ENCODE measurements at places on chromosomes 1 and 21.
A peak's percentile ranks its signal among the peaks of the same experiment; 100 is the strongest.

DNA sequence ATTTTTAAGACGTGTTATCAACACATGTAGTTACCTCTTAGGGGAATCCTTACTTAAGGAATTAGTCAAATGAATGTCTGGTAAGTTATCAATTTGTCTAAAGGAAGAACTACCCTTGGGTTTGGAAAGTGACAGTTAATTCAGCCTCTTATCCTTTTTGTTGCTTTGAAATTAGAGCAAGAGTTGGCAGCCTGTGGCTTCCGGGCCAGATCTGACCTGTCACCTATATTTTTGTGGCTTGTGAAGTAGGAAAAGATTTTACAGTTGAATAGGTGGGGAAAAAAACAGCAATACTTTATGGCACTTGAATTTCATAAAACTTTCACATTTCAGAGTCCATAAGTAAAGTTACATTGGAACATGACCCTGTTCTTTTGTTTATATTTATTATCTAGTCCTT is 5.5 kb downstream of the MRPS6 start:
- ATAC-seq: no peak

GRCh38 chr1:35120458-35121133 is 41.4 kb downstream of the ZMYM1 start:
- ATAC-seq: peak; percentile 72

- ATAC-seq: no peak
Measured at GRCh38 chr21:33942426-33942825, 26.8 kb upstream of the ATP5PO start.

DNA sequence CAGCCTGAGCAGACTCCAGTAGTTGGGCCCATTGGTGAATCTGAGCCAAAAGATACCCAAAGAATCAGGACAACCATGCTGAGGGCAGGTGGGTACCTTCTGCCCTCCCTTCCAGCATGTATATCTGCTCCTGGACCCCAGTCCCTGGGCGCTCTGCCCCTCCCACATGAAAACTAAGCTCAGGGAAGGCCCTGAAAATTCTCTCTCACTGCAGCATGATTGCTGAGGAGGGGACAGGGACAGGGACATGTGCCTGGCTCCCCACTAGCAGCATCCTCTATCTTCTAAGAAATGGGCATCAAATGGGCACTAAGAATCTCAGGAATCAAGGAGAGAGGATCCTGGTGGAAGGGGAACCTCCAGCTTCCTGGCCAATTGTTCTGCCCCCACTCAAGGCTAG is 446.0 kb downstream of the MATN1 start:
- no peak for ATAC-seq

DNA sequence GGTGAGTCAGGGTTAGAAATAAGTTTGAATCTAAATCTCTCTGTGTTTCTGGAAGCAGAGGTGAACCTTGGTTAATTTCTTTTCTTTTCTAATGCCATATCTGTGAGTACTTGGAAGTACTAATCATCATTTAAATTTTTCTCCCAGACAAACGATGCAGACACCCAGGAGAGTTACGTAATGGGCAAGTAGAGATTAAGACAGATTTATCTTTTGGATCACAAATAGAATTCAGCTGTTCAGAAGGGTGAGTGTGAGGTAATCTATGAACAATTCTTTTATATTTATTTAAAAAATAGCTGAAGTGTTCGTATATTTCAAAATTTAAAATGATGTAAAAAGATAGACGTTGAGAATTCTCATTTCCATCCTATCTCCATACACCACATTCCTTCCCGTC is 11.2 kb downstream of the C4BPA start:
- no peak for ATAC-seq

DNA sequence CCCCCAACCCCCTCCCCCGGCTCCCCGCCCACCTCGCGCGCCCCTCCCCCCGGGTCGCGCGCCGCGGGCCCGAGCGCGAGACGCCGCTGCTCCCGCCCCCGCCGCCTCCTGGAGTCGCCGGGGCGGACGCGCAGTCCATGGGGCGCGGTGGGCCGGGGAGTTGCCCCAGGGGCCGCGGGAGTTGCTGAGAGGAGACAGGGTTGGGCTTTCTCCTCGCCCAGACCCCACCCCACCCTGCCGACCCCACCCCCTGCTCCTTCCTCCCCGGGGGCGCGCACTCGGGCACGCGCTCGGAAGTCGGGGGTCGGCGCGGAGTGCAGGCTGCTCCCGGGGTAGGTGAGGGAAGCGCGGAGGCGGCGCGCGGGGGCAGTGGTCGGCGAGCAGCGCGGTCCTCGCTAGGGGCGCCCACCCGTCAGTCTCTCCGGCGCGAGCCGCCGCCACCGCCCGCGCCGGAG is at the start of gene LAMC1:
LAMC1 (plus strand) TSS at position 275 of the 455 bp plus-strand sequence. CDS start 297 bp downstream, outside the sequence.
- ATAC-seq: peak; percentile 74

GRCh38 chr1:234769986-234770795 is 160.2 kb upstream of the IRF2BP2 start:
- no peak for ATAC-seq

- ATAC-seq: no peak
Measured at GRCh38 chr1:6581561-6582305, 1.9 kb downstream of the ZBTB48 start.

GRCh38 chr1:80882553-80882952 is 918.2 kb upstream of the ADGRL2 start:
- ATAC-seq: no peak

GRCh38 chr1:85573322-85573721 is 7.2 kb upstream of the CCN1 start:
- ATAC-seq: no peak

DNA sequence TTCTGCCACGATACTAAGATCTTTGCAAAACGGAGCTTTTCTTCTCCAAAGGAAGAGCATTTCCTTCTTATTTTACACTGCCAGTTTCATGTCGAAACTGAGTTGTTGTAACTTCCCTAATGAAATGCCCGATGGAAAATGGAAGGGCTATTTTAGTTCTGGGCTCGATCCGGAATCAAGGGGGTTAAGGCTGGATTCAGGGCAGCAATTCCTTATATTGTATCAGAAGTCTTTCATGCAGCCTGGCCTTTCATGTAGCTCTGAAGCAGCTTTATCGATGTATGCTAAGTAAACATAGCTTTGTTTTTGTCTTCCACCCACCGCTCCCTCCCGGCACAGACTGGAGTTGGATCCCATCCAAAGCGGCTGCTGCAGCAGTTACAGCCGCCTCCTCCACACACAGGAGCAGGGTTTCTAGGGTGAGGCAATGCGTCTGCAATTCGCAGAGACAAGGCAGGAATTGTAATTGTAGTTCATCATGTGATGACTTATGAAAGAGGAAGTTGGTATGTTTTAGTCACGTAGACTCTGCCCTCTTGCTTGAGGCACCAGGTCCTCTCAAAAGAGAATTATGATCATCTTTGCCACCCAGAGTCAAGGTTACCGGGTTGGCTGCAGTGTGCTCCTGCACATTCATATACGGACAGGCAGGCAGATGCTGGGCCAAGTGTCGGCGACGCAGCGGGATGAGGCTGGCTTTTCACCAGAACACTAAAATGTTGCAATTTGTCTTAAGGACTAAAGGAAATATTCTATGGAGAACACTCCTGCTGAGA is 2.6 kb upstream of the IRF2BP2 start:
- peak; percentile 55 for ATAC-seq

DNA sequence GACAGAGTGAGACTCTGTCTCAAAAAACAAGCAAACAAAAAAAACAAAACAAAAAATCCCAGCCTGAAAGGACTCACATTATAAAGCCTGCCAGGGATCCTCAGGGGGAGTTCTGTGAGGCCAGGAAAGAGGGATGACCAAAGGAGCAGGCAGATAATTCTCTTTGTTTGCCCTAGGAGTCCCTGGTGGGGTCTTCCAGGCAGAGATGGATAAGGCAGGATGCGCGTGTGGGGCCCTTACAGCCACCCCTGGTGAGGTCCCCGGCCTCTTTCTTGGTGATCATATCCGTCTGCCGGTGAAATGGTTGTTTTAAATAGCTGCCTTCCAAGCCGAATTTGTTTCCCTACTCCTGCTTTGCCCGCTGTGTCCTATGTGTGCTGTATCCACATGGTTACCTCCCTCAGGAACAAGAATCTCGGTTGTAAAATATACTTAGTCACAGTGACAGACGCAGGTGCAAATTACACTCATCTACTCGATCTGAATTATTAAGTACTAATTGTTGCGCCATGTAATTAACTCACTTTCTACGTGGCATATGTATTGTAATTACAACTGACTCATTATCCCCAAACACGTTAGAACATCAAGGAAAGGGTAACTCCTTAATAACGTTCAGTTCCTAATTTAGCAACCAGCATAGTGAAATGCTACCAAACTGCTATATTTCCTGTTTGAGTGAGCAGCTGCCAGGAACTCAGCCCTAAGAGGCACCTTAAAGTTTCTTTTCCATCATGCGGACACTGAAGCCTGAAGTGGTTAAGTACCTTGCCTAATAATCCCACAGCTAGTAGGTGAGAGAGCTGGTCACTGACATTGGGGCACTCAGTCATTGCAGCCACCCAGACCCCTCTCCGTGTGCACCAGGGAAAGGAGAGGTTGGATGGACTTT is 106.4 kb downstream of the ZSCAN20 start:
- ATAC-seq: no peak

DNA sequence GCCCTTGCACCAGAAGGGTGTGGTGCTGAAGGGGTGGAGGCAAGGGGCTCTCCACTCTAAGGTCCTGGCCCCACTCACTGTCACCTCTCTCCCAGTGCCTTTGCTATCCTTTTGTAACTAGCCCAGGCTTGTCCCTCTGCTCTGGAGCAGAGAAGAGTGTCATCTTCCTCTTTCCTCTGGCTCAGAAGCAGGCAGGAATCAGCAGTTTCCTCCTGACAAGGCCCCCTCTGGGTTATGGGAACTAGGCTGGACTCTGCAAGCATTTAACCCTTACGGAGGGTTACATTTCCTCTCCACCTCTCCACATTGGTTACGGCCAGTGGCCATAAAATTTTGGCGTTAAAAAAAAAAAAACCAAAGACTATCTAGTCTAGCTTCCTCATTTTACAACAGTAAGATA is 30.4 kb downstream of the PLXNA2 start:
- no peak for ATAC-seq

GRCh38 chr1:242525360-242525722 is 844 bp upstream of the PLD5 start:
- ATAC-seq: no peak

GRCh38 chr21:21241391-21241790 is 243.2 kb downstream of the NCAM2 start:
- no peak for ATAC-seq
